Small intestine (tissue), 16 donors: ENCODE measurements at places on chromosomes 16 and 17.

GRCh38 chr17:14458724-14459123 lies 157.8 kb downstream of the HS3ST3B1 start:
- DNase-seq: no peak

GRCh38 chr16:47892999-47893398 lies 262.8 kb downstream of the ABCC12 start:
- no peak for DNase-seq

- no peak for DNase-seq
Measured at GRCh38 chr17:55441544-55441943, 19.9 kb upstream of the MMD start.

- no peak for DNase-seq
Measured at GRCh38 chr16:70578035-70578434, 54.4 kb downstream of the SF3B3 start.

DNA sequence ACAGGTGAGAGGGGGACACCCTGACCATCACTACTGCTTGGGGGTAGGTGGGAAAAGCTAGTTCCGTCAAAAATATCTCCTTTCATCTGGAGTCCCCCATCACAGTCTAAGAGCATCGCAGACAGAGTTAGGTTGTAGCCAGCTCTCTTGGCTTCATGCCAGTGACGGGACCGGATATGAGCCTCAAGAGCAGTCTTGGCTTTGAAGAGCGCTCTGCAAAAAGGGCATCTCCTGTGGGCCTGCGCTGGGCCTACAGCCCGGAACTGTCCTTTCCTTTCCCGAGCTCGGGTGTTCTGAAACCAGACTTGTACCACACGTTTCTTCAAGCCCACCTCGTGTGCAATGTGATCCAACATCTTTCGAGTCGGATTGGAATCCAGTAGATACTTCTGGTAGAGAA lies 253.6 kb downstream of the ZFHX3 start:
- DNase-seq: no peak

GRCh38 chr16:10876799-10877341 lies at the start of gene CIITA:
Gene CIITA (plus strand): TSS chr16:10877202. CDS start chr16:10877331, 129 bp downstream.
- DNase-seq: peak; percentile 56

GRCh38 chr16:48499923-48500381 lies 110.0 kb downstream of the N4BP1 start:
- DNase-seq: peak; percentile 25

GRCh38 chr17:48026502-48027321 lies 10.9 kb downstream of the COPZ2 start:
- peak; percentile 74 for DNase-seq

GRCh38 chr16:10321407-10322387 lies 64.2 kb upstream of the ATF7IP2 start:
- DNase-seq: no peak

- no peak for DNase-seq
Measured at GRCh38 chr17:72223866-72224291, 103.1 kb downstream of the SOX9 start.

GRCh38 chr16:73037331-73037745 lies 10.6 kb downstream of the ZFHX3 start:
- DNase-seq: no peak

GRCh38 chr16:76297941-76298340 lies 20.7 kb downstream of the CNTNAP4 start:
- no peak for DNase-seq

DNA sequence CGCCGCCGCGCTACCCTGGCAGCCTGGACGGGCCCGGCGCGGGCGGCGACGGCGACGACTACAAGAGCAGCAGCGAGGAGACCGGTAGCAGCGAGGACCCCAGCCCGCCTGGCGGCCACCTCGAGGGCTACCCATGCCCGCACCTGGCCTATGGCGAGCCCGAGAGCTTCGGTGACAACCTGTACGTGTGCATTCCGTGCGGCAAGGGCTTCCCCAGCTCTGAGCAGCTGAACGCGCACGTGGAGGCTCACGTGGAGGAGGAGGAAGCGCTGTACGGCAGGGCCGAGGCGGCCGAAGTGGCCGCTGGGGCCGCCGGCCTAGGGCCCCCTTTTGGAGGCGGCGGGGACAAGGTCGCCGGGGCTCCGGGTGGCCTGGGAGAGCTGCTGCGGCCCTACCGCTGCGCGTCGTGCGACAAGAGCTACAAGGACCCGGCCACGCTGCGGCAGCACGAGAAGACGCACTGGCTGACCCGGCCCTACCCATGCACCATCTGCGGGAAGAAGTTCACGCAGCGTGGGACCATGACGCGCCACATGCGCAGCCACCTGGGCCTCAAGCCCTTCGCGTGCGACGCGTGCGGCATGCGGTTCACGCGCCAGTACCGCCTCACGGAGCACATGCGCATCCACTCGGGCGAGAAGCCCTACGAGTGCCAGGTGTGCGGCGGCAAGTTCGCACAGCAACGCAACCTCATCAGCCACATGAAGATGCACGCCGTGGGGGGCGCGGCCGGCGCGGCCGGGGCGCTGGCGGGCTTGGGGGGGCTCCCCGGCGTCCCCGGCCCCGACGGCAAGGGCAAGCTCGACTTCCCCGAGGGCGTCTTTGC lies 3.1 kb downstream of the HIC1 start:
- DNase-seq: peak; percentile 69

GRCh38 chr17:28888832-28889231 lies 8.7 kb downstream of the FLOT2 start:
- DNase-seq: no peak

- peak; percentile 37 for DNase-seq
Measured at GRCh38 chr16:14013571-14014283, 57.4 kb upstream of the MRTFB start.

- peak; percentile 57 for DNase-seq
Measured at GRCh38 chr16:4085405-4085970, 30.8 kb downstream of the ADCY9 start.

DNA sequence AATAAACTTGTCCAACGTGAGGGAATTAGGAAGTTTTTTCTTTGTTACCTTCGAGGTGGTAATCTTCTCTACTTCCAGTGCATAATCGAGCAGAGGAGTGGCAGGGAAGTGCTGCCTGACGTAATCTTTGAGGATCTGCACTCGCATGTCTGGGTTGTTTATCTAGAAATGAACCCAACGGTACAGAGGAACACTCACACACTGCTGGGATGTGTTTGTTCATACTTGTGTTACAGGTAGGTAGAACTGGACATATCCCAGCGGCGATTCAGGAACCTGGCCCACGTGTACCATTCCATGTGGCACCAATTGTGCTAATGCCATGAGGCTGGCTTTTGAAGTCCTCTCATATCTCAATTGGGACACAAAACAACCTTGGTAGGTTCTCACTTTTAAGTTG lies 4.2 kb upstream of the KLHL11 start:
- no peak for DNase-seq

GRCh38 chr16:54318941-54319340 lies 32.4 kb upstream of the IRX3 start:
- DNase-seq: no peak

DNA sequence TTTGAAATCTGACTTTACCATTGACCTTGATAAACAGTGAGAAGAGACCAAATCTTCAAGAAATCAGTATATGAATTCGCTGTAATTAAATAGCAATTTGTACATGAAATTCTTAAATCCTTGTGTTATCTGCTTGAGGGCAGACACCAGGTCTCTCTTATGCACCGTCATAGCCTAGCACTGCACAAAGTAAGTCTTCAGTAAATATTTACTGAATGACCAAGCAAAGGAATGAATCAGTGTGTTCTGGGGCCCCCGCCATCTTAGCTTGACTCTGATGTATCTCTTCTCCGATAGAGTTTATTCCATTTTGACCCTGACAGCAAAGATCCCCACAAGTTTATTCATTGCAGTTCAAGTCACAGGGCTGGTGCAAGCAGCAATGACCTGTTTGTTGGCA lies 328.0 kb downstream of the TMEM114 start:
- no peak for DNase-seq
